ENCODE measurements at places on chromosomes 16 and 17. TPM values are rescaled to one million over a fixed set of nuclear protein-coding genes. Genes with fewer than 3 reads are reported as not detected.

- no peak for DNase-seq
These were observed 33.3 kb downstream of the BAHCC1 start for GRCh38 chr17:81428516-81428915.

DNA sequence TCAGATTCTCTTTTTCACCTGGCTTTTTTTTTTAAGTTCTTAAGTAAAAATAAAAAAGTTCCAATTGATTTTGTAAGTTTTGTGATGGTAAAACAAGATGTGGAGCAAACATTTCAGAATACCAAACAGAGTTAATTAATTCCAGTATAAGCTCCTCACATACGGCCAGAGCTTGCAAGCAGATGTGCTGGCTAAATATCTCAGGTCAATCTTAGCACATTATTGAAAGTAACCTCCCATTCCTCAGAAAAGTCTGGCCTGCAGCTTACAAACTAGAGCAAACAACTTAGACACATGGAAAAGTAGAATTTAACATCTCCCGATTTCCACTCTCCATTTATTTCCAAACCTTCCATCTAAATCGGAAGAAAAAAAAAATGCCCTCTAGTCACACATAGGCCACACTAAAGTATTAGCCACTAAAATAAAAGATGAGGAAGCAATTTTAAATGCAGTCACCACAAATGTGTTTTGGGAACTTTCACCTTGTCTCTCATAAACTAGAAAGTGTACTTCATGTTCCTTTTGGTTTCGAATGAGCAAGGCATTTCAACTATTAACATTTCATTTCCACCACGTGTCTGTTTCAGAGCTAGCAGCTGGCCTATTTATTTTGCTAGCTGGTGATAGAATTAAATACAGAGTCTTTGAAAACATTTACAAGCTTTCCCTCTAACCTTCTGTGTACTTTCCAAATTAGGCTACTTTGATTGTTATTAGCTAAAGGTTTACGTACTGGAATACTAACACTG lies 143.3 kb downstream of the STX8 start:
- DNase-seq, result no peak

DNA sequence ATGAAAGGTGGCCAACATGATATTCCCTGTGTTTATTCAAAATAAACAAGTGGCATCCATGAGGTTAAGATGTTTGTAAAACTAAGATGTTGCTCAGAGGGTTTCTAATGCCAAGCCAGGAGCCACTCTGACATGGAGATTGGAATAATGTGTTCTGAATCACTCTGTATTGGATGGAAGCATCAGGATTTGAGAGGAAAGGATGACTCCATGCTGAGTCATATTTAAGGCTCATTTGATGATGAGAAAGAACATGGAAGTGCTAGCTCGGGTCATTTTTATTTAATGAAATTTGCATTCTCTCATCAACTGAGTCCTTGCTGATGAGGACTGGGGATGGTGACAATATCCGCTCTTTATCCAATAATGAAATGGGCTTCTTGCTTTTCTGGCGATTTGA lies 6.2 kb downstream of the VAT1L start:
- DNase-seq, result no peak

DNA sequence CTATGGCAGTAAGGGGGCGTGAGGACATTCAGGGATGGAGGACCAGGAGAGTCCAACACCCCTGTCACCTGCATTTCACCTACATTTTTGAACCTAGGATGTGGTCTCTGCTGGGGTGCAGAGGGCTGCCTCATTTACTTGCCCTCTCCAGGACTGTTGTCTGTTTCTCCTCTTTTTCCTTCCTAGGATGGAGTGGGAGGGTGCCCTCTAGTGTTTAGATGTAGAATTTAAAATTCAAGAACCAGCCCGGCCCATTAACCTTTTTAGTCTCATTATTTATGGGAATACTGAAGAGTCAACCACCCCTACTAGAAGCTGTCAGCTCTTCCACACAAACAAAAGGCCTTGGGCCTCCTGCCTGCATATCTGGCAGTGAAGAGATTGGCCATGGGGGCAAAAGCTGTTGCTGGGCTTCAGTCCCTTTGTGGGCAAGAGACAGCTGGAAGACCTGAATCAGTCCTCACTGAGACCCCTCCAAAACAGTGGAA lies 2.5 kb upstream of the STARD3 start:
- no peak for DNase-seq

GRCh38 chr16:19913340-19913645 lies 28.6 kb upstream of the GPRC5B start:
- DNase-seq, result no peak

DNA sequence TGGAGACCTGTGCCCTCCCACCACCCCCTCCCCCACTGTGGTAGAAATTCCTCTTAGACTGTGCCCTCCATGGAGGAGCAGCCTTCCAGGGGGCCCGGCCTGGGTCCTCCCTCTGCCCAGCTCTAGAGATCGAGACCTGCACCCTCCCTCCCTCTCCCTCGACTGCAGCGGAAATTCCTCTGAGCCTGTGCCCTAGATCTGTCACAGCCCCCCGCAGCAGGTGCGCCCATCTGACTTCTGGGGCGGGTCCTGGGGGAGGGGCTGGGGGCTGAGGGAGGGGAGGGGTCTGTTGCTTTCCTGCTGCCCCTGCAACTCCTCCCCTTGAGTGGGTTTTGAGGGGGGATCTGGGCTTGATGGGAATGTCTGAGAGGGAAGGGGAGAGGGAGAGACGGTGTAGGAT lies 177.8 kb upstream of the GSE1 start:
- no peak for DNase-seq

DNA sequence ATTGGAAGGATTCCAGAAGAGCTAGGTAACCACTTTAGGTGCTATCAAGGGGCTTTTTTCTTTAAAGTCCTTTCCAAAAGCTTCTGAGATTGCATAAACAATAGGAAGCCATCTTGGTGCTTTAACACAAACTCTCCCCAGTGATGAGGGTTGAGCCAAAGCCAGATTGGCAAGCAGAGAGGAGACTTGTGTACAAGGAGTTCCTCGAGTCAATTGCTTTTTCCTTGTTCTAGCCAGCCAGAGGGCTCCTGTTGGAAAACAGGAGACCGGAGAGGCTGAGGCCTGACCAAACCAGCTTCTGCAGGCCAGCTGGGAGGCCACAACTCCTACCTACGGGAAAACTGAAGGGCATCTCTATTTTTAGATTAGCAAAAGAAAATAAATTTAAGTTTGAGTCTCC lies 46.5 kb downstream of the MAPT start:
- DNase-seq, result peak; percentile 86

- DNase-seq, result no peak
These were observed 10.6 kb upstream of the NUDT16L1 start for GRCh38 chr16:4682616-4683254.

DNA sequence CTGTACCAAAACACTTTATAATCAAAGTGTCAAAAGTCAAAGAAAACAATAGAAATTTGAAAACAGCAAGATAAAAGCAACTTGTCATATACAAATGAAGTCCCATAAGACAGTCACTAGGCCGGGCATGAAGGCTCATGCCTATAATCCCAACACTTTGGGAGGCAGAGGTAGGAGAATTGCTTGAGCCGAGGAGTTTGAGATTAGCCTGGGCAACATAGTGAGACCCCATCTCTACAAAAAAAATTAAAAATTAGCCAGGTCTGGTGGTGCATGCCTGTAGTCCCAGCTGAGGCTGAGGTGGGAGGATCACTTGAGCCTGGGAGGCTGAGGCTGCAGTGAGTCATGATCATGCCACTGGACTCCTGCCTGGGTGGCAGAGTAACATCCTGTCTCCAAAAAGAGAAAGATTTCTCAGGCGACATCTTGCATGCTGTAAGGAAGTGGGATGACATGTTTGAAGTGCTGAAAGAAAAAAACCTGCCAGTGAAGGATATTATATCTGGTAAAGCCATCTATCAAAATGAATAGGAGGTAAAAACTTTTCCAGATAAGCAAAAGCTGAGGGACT lies 98.7 kb upstream of the NACA2 start:
- no peak for DNase-seq

DNA sequence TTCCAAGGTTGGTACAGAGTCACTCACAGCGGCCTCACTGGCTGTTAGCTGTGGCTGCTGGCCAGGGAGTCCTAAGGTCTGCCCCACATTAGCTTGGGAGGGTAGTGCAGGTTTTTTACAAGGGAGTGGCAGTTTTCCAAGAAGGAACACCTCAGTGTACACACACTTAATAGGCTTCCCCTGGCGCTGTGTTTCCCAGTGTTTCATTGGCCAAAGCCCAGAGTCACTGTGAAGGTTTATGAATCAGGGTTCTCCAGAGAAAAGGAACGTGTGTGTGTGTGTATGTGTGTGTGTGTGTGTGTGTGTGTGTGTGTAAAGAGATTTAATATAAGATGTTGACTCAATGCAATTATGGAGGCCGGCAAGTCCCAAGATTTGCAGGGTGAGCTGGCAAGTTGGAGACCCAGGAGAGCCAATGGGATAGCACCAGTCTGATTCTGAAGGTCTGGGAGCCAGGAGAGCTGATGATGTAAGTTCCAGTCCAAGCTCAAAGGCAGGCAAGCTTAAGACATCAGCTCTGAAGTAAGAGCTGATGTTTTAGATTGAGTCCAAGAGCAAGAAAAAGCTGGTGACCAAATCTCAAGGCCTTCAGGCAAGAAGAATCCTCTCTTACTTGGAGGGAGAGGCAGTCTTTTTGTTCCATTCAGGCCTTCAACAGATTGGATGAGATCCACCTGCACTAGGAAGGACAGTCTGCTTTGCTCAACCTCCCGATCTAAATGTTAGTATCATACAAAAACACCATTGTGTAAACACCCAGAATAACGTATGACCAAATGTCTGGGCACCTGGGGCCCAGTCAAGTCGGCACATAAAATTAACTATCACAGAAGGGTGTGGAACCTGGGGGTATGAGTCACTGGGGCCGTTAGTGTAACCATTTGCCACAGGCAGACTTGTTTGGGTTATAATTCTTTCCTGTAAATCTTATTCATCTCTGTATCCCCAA lies 206.8 kb downstream of the PRKCA start:
- no peak for DNase-seq

- DNase-seq, result no peak
These were observed at the start of gene DBNDD1 for GRCh38 chr16:90018652-90019542. DBNDD1 (minus strand) TSS chr16:90019456; CDS start chr16:90019341, 115 bp downstream.

DNA sequence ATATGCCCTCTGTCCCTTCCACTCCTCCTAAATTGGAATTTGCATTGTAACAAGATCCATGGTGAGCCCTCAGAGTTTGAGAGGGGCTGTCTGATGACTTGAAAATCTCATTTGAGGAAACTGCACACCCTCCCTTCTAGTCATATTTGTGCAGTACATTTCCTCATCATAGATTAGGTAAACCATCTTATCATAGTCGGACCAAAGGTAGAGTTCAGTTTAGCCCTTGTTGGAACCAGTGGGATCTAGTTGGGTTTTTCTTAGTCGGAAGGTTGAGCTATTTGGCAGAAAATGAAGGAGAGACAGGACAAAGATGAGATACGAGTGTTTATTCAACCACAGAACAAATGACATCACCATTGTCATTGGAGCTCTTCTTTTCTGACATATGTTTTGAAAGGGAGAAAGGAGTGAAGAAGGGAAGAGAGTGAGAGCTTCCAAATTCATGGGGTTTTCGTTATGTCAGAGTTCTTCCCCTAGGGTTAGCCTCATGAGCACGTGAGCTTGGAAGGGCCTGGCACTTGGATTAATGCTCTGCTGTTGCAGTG lies 15.8 kb upstream of the KRT20 start:
- no peak for DNase-seq

DNA sequence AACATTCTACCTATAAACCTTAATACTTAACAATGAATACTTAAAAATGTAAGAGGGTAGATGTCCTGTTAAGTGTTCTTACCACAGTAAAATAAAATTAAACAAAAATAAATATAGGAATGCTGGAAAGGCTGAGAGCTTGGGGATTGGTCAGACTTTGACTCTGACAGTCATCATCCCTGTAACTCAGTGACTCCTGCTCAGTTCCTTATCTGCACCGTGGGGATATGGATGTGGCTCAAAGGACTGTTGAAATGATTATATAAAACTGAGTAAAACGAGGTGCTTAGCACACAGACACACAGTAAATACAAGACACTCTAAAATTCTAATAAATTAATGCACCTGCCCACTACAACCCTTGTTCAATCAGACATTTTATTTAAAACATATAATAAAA lies 338.6 kb downstream of the TMEM114 start:
- no peak for DNase-seq

DNA sequence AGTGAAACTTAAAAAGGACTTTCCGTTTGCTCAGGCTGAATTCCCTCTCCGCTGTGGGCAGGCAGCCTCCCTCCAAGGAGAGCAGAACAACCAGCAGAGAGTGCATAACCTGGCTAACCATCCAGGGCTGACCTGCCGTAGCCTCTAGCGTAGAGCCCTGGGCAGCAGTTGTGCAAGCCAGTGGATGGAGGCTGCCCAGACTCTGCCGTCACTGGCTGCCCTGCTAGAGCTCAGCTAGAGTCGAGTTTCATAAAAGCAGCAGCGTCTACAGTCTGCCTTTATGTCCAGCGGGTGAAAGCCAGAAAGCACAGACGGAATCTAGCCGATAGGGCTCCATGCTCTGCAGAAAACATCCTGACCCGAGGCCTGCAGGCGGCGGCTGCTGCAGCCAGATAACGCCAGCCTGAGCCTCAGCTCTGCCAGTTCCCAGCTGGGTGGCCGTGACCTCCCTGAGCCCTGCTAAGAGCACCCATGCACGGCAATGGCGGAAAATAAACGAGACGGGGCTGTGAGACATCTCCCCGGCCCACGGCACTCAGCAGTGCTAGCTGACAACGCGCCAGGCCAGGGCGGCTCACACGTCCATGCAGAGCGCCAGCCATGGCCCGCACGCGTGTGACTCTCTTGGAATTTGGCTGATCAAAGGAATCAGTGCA lies 231.3 kb downstream of the ENGASE start:
- DNase-seq, result no peak

- no peak for DNase-seq
These were observed 31.8 kb upstream of the NAT9 start for GRCh38 chr17:74807925-74808324.

DNA sequence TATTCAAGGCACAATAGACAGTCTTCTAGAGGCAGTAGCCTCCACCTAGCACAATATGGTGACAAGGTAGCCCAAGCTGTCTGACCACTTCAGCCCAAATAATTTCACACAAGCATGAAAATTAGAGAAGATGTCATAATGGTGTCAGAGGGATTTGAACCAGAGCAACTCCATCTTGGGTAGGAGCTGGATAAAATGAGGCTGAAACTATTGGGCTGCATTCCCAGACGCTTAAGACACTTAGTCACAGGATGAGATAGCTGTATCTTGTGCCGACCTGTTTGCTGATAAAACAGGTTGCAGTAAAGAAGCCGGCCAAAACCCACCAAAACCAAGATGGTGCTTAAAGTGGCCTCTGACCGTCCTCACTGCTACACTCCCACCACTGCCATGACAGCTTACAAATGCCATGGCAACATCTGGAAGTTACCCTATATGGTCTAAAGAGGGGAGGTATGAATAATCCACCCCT lies 192.6 kb downstream of the CPPED1 start:
- DNase-seq, result no peak

GRCh38 chr17:64074704-64075426 lies 54.4 kb upstream of the ICAM2 start:
- DNase-seq, result no peak

GRCh38 chr17:32100971-32101631 lies 41.2 kb upstream of the RHOT1 start:
- peak; percentile 31 for DNase-seq

GRCh38 chr17:73378974-73379470 lies 67.2 kb upstream of the CDC42EP4 start:
- no peak for DNase-seq

SYNGR3 gene
- not detected for total RNA-seq

SREBF1 gene
- total RNA-seq, result 78.8 TPM

HS3ST2 gene
- total RNA-seq, result 1.7 TPM

PYY gene
- total RNA-seq, result not detected

SPN gene
- 4.2 TPM for total RNA-seq

KCTD13 gene
- total RNA-seq, result 28.5 TPM

UNC45B gene
- not detected for total RNA-seq

CIITA gene
- 9.7 TPM for total RNA-seq

UBALD1 gene
- 29.7 TPM for total RNA-seq

IRX3 gene
- total RNA-seq, result 85.5 TPM

ERN1 gene
- total RNA-seq, result 31.8 TPM

ZNF598 gene
- 103 TPM for total RNA-seq
